Thymus (tissue), 14 donors: ENCODE measurements at places on chromosomes 2 and 18.
A peak's percentile ranks its signal among the peaks of the same experiment; 100 is the strongest.

DNA sequence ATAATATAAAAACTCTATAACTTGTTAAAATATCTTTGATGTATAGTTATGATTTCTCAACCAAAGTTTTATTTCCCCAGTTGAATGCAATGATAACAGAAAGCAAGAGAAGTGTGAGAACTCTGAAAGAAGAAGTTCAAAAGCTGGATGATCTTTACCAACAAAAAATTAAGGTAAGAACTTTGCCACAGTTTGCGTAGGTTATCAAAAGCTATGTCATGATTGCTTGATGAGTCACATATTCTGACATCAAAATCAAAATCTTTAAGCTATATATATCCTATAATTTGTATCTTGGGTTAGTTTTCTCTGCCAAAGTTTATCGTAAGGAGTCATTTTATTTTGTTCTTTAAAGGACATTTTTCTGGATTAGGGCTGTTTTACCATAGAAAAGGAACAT, 35.0 kb downstream of the NDC80 start:
- H3K27ac ChIP-seq = peak overlapping the region; percentile 72
- peaks cover 3% of the 10 kb centered on the region for H3K36me3 ChIP-seq
- no peak for DNase-seq
- no peaks in the 10 kb centered on the region for H3K27me3 ChIP-seq
- no peak overlapping the region for H3K4me3 ChIP-seq

- no peak for DNase-seq
- H3K4me3 ChIP-seq = no peak overlapping the region
- H3K27ac ChIP-seq = no peak overlapping the region
These were observed 7.9 kb upstream of the CFAP36 start for GRCh38 chr2:55511508-55512124.

GRCh38 chr18:410047-410455, 90.5 kb downstream of the COLEC12 start:
- no peak overlapping the region for H3K4me3 ChIP-seq
- H3K36me3 ChIP-seq = no peaks in the 10 kb centered on the region
- H3K27ac ChIP-seq = no peak overlapping the region
- no peaks in the 10 kb centered on the region for H3K4me1 ChIP-seq

DNA sequence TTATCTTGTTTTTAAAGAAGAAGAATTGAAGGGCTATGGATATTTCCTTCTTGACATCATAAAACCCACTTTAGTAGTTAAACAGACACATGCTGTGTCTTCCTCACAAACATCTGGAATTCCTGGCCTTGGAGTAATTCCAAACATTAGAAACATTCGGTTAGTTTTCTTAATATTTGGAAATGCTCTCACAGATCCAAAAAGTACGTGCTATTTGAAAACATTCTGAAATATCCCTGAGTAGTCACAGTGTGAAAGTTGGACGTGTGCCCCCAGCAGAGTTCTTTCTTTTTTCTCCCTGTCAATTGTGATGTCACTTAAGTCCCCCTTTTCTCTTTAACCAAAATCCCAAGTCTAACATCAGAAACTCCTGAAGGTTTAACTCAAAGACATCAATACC, 91.3 kb downstream of the ANTXR1 start:
- DNase-seq = no peak
- peaks cover 6% of the 10 kb centered on the region for H3K36me3 ChIP-seq
- no peak overlapping the region for H3K27ac ChIP-seq
- no peaks in the 10 kb centered on the region for H3K27me3 ChIP-seq
- H3K4me1 ChIP-seq = no peaks in the 10 kb centered on the region

DNA sequence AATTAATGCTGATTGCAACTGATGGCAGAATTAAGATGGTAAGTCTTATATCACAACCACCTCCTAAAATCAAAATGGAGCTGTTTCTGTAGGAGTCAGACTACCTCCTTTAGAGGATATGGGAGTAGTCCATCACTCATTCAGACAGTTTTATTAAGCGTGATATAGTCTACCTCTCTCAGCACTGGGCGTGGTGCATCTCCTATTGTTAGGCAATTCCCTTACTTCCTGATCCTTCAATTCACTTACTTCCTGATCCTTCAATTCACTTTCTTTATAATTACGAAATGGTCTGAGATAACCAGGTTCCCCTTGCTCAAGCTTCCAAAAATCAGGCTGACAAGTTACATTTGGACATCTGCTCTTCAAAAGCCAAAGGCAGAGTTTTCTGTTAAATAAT, 31.9 kb downstream of the ATP8B1 start:
- no peaks in the 10 kb centered on the region for H3K27me3 ChIP-seq
- H3K36me3 ChIP-seq = no peaks in the 10 kb centered on the region
- H3K4me3 ChIP-seq = no peak overlapping the region
- no peak for DNase-seq

GRCh38 chr2:136217996-136218395, 100.0 kb upstream of the CXCR4 start:
- H3K27me3 ChIP-seq = no peaks in the 10 kb centered on the region
- H3K4me1 ChIP-seq = peaks cover 9% of the 10 kb centered on the region
- no peak overlapping the region for H3K27ac ChIP-seq
- H3K4me3 ChIP-seq = no peak overlapping the region

DNA sequence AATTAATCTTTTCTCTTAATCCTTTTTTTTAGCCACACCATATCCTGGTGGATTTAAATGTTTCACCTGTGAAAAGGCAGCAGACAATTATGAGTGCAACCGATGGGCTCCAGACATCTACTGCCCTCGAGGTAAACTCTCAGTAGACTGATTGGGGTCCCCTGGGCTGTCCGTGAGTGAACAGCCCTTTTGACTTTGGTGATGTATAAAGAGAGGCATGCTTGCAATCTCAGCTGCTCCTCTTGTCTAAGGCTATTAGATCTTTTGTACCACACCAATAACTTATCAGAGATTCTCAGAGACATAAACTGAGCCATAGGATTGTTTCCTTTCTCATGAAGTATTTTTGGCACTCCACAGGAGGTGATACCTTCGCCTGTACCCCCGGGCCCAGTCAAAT, 118.6 kb downstream of the LYPD6 start:
- no peak overlapping the region for H3K4me3 ChIP-seq
- no peak for DNase-seq
- H3K36me3 ChIP-seq = no peaks in the 10 kb centered on the region
- no peaks in the 10 kb centered on the region for H3K4me1 ChIP-seq
- H3K27me3 ChIP-seq = no peaks in the 10 kb centered on the region

DNA sequence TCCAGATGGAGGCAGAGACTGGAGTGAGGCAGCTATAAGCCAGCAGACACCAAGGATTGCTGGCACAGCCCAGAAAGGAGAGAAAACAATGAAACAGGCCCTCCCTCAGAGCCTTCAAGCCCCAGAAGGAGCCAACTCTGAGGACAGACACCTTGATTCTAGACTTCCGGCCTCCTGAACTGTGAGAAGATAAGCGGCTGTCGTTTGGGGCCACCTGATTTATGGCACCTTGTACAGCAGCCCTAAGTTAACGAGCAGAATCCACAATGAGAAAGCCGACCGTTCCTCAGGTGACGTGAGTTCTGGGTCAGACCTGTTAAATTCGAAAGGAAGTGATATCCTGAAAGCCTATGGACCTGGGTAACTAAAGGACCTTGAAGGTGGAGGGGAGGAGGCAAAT, 7.3 kb upstream of the CNDP2 start:
- DNase-seq = no peak
- no peaks in the 10 kb centered on the region for H3K36me3 ChIP-seq
- peaks cover 4% of the 10 kb centered on the region for H3K27me3 ChIP-seq
- H3K4me1 ChIP-seq = peaks cover 7% of the 10 kb centered on the region
- no peak overlapping the region for H3K27ac ChIP-seq

DNA sequence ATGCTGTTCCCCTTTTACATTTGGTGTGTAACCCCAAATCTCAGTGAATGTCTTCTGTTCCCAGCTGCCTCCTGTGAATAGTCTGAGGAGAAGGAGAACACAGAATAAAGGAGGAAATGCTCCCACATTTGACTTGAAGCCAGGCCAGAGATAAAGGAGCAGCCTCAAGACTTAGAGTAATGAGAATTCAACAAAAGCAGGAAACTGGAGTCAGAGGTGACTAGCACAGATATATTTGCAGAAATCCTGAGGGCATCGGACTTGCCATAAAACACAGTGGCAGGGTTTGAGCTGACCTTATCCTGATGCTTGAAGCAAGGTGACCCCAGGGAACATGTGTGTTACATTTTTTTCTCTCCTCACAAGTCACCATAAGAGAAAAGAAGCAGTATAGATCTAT, 291.4 kb upstream of the RND3 start:
- H3K4me1 ChIP-seq = no peaks in the 10 kb centered on the region
- no peak overlapping the region for H3K4me3 ChIP-seq
- no peak for DNase-seq
- H3K27ac ChIP-seq = no peak overlapping the region
- no peaks in the 10 kb centered on the region for H3K27me3 ChIP-seq
- no peaks in the 10 kb centered on the region for H3K36me3 ChIP-seq

DNA sequence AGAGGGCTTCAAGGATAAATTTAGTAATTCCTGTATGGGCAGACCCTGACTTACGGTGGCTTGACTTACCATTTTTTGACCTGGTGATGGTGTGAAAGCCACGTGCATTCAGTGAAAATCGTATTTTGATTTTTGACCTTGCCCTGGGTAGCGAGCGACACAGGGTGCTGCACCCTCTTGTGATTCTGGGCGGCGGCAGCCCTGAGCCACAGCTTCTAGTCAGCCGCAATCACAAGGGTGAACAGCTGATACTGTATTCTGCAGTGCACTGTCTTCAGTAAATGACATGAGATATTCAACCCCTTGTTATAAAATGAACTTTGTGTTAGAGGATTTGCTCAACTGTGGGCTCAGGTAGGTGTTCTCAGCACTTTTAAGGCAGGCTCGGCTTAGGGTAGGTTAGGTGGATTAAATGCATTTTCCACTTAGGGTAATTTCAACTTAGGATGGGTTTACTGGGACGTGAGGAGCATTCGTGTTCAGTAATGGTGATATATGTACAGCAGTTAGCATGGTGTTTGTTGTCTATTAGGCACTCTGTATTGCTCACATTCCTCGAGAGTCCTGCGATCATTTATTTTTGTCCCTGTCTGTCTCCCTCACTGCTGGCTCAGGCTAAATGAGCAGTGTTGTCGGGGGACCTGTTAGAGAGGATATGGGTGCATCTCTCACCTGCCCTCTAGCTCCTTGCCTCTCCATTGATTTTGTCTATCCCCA, 109.9 kb downstream of the CEP192 start:
- H3K27me3 ChIP-seq = no peaks in the 10 kb centered on the region
- no peak for DNase-seq
- H3K36me3 ChIP-seq = peaks cover 70% of the 10 kb centered on the region
- no peaks in the 10 kb centered on the region for H3K4me1 ChIP-seq

DNA sequence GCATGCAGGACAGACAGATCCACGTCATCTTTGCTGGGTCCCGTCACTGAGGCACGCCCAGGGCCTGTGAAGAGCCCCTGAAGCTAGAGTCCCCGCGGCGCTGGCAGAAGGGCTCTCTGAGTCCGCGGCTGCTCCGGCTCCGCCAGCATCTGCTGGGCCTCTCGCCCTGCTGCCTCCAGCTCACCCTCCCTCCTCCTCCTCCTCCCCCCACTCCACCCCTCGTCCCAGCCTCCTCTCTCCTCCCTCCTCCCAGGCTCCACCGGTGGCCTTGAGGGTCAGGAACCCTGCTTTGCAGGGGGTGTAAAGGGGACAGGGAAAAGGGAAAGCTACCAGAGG, at the start of gene TNS1:
Gene TNS1, minus strand, starts transcription at position 151 of the 336 bp plus-strand sequence. Its CDS starts 123 bp downstream, at position 28.
- no peak for DNase-seq
- no peak within 1 kb of the TSS for H3K27ac ChIP-seq
- no peak within 1 kb of the TSS for H3K4me3 ChIP-seq
- H3K4me1 ChIP-seq = peaks cover 10% of the 10 kb centered on the region
- H3K27me3 ChIP-seq = no peaks in the 10 kb centered on the region
- H3K36me3 ChIP-seq = no peaks in the 10 kb centered on the region

DNA sequence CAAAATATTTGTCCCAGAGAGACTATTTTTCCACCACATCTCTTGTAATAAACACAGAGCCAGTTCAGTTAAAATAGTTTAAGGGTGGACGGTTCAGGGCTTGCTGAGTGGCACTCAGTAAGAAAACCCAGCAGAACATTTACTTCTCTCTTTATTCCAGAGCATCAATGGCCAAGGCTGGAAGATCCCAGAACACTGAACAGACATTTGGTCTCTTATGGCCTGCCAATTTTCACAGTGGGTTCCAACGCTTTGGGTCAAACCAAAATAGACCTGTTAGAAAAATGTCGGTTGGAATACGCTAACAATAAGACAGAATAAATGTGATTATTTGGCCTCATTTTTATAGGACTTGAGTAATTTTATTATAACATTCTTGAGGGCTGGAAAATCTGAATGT, 580.3 kb upstream of the TMEFF2 start:
- H3K27me3 ChIP-seq = no peaks in the 10 kb centered on the region
- H3K36me3 ChIP-seq = no peaks in the 10 kb centered on the region
- H3K27ac ChIP-seq = no peak overlapping the region
- DNase-seq = no peak
